Stimulated activated CD4-positive, alpha-beta T cell treated with anti-CD3 and anti-CD28 coated beads, Interleukin-4, amount 100 ng/mL, for 48 hours (primary cell): ENCODE measurements at places on chromosomes 4 and X.

DNA sequence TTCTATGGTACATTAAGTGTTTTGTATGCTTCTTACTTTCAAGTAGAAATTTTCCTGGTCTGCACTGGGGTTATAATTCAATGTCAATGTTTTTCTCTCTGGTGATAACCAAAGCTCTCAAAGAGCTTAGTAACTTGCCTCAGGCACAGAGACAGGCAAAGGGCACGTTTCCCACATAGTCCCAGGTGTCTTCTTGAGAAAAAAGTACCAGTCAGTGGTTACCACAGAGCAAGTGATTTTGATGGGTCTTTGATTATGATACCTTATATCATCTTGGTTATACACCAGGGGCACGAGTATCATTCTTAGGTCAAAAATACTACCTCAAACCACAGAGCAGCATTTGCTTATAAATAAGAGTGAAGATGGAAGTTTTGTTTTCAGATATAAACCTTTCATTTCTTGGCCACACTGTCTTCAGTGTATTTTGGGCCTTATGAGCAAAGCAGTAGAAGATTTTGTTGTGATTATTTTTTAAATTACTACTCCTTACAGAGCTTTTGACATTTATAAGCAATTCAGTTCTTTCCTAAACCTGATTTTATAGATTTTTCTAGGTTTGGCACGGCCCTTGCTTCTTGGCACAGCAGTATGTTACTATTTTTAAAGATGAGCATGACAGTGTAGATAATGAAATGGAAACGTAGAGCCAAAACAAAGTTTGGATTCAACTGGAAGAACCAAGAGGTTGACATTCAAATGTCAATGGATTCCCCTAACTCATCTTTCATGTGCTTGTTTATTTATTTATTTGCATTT lies 85.3 kb upstream of the TLL1 start:
- DNase-seq, result no peak

- DNase-seq, result no peak
These were observed 213.2 kb downstream of the KDR start for GRCh38 chr4:54912155-54912554.

DNA sequence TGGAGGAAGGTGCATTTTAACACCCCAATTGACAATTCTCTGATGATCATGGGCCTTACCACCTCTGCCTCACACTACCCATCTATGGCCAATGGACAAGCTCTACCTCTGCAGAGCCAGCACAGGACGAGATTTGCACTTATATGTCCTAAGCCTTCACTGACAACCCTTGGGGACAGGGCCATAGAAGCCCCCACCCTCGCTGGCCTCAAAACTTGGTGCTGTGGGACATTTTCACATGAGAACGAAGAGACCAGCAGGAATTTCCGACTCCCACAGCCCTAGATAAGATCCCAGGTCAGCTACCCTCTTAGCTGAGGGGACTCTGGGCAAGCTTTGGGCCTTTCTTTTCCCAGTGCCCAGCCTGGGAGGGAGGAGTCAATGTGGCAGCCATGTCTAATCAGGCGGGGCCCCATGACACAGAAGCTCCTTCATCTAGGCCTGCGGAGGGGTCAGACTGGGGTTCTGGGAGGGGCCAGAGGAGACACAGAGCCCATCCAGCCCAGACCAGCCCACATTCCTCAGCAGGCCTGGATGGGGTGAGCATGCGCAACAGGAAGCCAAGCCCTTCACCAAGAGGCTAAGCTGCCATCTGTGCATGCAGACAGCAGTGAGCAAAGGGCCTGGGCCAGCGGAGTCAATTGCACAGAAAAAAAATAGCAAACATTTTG lies 12.1 kb downstream of the PJA1 start:
- no peak for DNase-seq

DNA sequence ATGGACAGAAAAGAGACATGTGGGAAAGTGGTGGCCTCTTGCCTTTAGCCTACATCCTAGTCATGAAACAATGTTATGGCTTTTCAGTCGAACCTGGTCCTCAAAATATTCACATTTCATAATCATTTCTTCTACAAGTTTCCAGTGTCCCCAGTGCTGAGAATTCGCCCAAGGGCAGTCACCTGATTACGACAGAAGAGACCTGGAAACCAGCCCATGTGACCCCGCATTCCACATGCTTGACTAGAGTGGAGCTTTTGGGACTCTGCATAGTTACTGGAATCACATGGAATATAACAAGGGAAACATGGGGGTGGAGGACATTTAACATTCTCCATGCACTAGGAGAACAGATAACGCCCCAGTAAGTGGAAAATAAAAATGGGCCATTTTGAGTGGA lies 100.1 kb downstream of the PPARGC1A start:
- no peak for DNase-seq

GRCh38 chr4:40546969-40547788 lies 82.5 kb downstream of the RBM47 start:
- no peak for DNase-seq

- no peak for DNase-seq
These were observed 86.8 kb upstream of the ETNPPL start for GRCh38 chr4:108849611-108850168.
